ENCODE measurements at places on chromosomes 1 and 21.

- no peak for DNase-seq
Observed at GRCh38 chr1:204414016-204414415, 2.4 kb upstream of the PPP1R15B start.

GRCh38 chr21:29237110-29238052 lies 61.3 kb upstream of the BACH1 start:
- DNase-seq: no peak

- no peak for DNase-seq
Observed at GRCh38 chr1:222250376-222250775, 297.5 kb downstream of the HHIPL2 start.

DNA sequence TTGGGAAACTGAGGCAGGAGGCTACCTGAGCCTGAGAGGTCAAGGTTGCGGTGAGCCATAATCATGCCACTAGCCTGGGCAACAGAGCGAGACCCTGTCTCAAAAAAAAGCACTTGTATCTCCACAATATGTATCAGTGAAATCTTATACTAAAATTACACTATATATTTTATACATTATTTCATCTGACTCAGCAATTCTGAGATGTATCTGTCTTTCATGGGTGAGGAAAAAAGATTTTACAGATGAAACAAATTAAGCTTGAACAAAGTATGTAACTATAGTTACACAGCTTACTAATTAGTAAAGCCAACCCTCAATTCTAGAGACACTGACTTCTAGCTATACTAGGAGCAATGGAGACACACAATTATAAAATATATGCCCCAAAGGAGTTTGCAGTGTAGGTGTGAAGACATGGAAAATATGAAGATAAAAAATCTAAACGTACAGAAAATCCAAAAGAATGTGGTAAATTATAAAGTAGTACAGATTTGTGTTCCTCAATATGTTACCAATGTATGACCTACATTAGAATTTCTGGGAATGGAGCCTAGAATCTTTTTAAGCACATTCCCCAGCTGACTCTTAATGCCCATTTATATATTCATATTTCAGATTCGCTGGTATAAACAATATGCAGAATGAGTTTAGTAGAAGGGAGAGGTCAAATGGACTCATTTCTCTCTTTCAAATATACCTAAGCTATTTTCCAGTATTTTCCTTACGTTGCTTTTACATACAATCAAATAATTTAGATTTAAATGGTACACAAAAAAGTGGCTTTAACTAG lies 14.6 kb downstream of the GTF2B start:
- no peak for DNase-seq

DNA sequence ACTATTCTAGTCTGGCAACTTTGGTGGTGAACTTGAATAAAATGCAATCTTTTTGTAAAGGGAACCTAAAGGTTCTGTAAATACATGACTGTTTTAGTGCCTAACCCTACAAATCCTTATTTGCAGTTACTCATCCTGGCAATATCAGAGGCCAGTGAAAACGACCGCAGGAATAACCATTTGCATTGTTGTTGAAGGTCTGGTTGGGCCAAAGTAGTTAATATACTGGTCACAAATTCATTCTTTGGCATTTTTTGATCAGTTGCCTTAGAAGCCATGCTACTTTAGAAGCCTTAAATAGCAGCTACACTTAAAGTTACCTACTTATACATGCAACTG lies 93.7 kb downstream of the AHCTF1 start:
- no peak for DNase-seq

DNA sequence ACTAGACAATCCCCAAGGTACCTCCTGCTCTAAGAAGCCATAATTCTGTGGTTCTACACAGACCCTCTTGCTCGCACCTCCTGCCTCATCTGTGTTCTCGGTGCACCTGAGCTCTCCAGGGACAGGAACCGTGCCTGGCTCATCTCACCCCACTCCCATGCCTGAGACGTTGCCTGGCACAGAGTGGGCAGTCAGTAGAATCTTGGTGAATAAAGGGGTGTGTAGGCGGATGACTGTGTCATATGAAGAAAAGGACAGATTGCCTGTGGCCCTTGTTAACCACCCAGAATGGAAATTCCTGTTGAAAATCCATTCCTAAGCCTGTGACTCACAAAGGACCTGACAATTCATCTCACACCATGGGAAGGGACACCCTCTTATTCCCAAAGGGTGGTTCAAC lies 92.9 kb downstream of the KCNN3 start:
- DNase-seq: no peak

GRCh38 chr1:207389728-207390464 lies 64.2 kb upstream of the CR2 start:
- DNase-seq: no peak

- DNase-seq: no peak
Observed at GRCh38 chr21:35819134-35819533, 241.2 kb downstream of the SETD4 start.
